ENCODE measurements at places on chromosomes 1 and 21. TPM values are rescaled to one million over a fixed set of nuclear protein-coding genes. Genes with fewer than 3 reads are reported as not detected.

DNA sequence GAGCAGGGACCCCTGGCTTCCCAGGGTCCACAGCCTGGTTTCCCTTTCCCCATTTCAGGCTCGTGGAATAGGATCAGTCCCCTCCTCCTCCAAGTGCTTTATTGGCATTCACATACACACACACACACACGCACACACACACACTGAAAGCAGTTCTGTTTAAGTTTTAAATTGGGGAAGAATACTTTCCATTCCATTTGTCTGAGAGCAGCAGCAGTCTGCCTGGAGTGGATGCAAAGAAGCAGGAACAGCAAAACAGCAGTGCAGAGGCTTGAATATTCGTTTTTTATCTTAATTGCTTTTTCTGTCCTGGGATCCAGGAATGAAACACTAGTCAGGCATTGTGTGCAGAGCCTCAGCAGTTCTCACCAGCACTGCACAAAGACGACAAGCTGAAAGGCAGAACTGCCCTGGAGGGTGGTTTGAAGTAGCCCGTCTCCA lies 7.1 kb downstream of the CYB561D1 start:
- peaks cover 4% of the 10 kb centered on the region for H3K4me1 ChIP-seq
- H3K27ac ChIP-seq: no peak overlapping the region
- no peak overlapping the region for H3K4me3 ChIP-seq
- H3K36me3 ChIP-seq: peaks cover 11% of the 10 kb centered on the region
- H3K27me3 ChIP-seq: no peaks in the 10 kb centered on the region
- DNase-seq: no peak

- no peaks in the 10 kb centered on the region for H3K36me3 ChIP-seq
- no peaks in the 10 kb centered on the region for H3K27me3 ChIP-seq
- no peaks in the 10 kb centered on the region for H3K4me1 ChIP-seq
- DNase-seq: no peak
Measured at GRCh38 chr1:228304766-228305395, 97.0 kb downstream of the OBSCN start.

NCF2 gene
- total RNA-seq: 8.7 TPM

- H3K27ac ChIP-seq: no peak overlapping the region
- H3K4me3 ChIP-seq: no peak overlapping the region
- DNase-seq: no peak
- no peaks in the 10 kb centered on the region for H3K27me3 ChIP-seq
- no peaks in the 10 kb centered on the region for H3K36me3 ChIP-seq
Measured at GRCh38 chr1:209720326-209720725, 15.7 kb downstream of the HSD11B1 start.

DNA sequence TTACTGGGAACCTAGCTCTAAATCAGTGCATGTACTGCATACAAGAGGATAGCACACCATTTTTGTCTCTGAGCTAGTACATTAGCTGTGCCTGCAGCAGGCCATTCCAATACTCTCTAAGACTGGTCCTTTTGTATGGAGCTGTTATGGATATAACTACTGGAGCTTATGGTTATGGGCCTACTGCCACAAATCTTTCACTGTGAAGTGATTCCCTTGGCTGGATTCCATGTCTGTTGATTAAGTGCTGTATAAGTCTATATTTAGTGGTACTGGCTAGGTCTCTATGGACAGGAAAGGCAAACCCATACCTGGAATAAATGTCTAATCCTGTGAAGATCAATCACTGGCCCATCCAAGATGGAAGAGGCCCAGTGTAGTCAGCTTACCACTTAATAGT lies 12.0 kb downstream of the ZFYVE9 start:
- H3K36me3 ChIP-seq: peaks cover 1% of the 10 kb centered on the region
- H3K4me1 ChIP-seq: peaks cover 19% of the 10 kb centered on the region
- no peak overlapping the region for H3K27ac ChIP-seq
- H3K27me3 ChIP-seq: no peaks in the 10 kb centered on the region
- DNase-seq: no peak
- H3K4me3 ChIP-seq: no peak overlapping the region

GRCh38 chr1:175540896-175541645 lies 202.3 kb downstream of the TNR start:
- H3K4me3 ChIP-seq: no peak overlapping the region
- H3K27ac ChIP-seq: no peak overlapping the region
- H3K36me3 ChIP-seq: no peaks in the 10 kb centered on the region
- H3K4me1 ChIP-seq: peaks cover 15% of the 10 kb centered on the region
- DNase-seq: no peak
- H3K27me3 ChIP-seq: no peaks in the 10 kb centered on the region

- peaks cover 5% of the 10 kb centered on the region for H3K4me1 ChIP-seq
- H3K4me3 ChIP-seq: peak overlapping the region; percentile 73
- H3K27ac ChIP-seq: peak overlapping the region; percentile 50
- H3K27me3 ChIP-seq: no peaks in the 10 kb centered on the region
- DNase-seq: peak; percentile 44
- H3K36me3 ChIP-seq: no peaks in the 10 kb centered on the region
Measured at GRCh38 chr21:17139696-17140095, 373.1 kb upstream of the CXADR start.

- no peak for DNase-seq
- no peaks in the 10 kb centered on the region for H3K4me1 ChIP-seq
- H3K36me3 ChIP-seq: peaks cover 16% of the 10 kb centered on the region
- no peak overlapping the region for H3K27ac ChIP-seq
Measured at GRCh38 chr1:29117381-29117780, 6.3 kb downstream of the TMEM200B start.

- peaks cover 31% of the 10 kb centered on the region for H3K4me1 ChIP-seq
- no peaks in the 10 kb centered on the region for H3K27me3 ChIP-seq
- H3K4me3 ChIP-seq: no peak overlapping the region
- no peak for DNase-seq
- peaks cover 5% of the 10 kb centered on the region for H3K36me3 ChIP-seq
Measured at GRCh38 chr1:17581389-17582123, 42.1 kb downstream of the ARHGEF10L start.

- no peak overlapping the region for H3K27ac ChIP-seq
- no peak overlapping the region for H3K4me3 ChIP-seq
- no peak for DNase-seq
- no peaks in the 10 kb centered on the region for H3K27me3 ChIP-seq
- H3K4me1 ChIP-seq: no peaks in the 10 kb centered on the region
- H3K36me3 ChIP-seq: peaks cover 27% of the 10 kb centered on the region
Measured at GRCh38 chr21:14962217-14962616, 102.6 kb downstream of the NRIP1 start.

DNA sequence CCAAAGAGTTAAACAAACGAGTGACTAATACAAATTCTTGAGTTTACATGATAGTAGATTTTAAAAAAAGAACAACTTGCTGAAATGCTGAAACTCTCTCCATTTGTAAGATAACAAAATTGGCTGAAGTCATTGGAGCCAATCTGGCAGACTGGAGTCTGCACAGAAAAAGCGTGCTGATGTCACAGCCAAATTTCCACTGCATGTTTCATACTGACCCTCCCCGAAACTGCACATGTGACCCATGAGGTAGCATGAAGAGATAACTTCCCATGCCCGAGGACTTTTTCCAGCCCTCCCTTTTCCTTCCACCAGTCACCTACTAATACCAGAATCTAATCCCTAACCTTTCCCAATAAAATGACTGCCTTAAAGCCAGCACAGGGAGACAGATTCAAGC lies 1.2 kb upstream of the LELP1 start:
- H3K27me3 ChIP-seq: peaks cover 34% of the 10 kb centered on the region
- H3K4me3 ChIP-seq: no peak overlapping the region
- no peaks in the 10 kb centered on the region for H3K36me3 ChIP-seq
- DNase-seq: no peak
- no peaks in the 10 kb centered on the region for H3K4me1 ChIP-seq

DNA sequence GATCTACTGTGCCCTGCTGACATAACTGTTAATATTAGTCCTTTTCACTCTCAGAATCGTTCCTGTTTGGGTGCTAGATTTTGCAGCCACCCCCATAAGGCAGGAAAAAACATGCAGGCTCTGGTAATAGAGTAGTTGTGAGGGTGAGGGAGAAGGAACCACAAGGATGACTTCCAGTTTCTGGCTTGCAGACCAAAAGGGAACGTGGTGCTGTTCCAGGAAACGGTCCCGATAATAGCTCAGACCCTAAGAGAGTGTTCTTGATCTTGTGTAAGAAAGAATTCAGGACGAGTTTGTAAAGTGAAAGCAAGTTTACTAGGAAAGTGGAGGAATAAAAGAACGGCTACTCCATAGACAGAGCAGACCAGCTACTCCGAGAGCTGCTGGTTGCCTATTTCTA lies 50.7 kb upstream of the RHOU start:
- no peak for DNase-seq
- H3K4me1 ChIP-seq: no peaks in the 10 kb centered on the region
- no peaks in the 10 kb centered on the region for H3K36me3 ChIP-seq

DNA sequence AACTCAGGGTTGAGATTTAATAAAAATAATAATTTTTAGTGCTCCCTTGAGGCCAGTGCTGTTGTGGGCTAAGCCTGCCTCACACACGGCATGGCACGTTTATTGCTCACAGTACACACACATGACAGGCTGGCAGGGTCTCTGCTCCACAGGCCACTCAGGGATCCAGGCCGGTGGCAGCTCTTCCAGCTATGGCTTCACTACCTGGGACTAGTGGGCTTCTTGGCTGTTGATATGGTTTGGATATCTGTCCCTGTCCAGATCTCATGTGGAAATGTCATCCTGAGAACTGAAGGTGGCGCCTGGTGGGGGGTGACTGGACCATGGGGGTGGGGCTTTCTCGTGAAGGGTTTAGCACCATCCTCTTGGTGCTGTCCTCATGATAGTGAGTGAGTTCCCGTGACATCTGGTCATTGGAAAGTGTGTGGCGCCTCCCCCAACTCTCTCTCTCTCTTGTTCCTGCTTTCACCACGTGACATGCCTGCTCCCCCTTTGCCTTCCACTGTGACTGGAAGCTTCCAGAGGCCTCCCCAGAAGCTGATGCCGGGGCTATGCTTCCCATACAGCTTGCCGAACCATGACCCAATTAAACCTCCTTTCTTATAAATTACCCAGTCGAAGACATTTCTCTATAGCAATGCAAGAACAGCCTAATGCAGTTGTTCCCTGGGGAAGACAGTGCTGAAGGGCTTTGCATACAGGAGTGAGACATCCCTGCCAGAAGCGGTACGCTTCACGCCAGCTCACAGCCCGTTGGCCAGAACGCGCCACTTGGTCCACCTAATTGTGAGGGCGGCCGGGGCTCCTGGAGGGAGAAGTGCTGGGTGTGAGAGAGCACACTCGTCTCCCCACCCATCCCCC lies 226.9 kb upstream of the C1orf174 start:
- DNase-seq: no peak
- H3K36me3 ChIP-seq: peaks cover 6% of the 10 kb centered on the region
- H3K27ac ChIP-seq: no peak overlapping the region
- no peaks in the 10 kb centered on the region for H3K4me1 ChIP-seq

DNA sequence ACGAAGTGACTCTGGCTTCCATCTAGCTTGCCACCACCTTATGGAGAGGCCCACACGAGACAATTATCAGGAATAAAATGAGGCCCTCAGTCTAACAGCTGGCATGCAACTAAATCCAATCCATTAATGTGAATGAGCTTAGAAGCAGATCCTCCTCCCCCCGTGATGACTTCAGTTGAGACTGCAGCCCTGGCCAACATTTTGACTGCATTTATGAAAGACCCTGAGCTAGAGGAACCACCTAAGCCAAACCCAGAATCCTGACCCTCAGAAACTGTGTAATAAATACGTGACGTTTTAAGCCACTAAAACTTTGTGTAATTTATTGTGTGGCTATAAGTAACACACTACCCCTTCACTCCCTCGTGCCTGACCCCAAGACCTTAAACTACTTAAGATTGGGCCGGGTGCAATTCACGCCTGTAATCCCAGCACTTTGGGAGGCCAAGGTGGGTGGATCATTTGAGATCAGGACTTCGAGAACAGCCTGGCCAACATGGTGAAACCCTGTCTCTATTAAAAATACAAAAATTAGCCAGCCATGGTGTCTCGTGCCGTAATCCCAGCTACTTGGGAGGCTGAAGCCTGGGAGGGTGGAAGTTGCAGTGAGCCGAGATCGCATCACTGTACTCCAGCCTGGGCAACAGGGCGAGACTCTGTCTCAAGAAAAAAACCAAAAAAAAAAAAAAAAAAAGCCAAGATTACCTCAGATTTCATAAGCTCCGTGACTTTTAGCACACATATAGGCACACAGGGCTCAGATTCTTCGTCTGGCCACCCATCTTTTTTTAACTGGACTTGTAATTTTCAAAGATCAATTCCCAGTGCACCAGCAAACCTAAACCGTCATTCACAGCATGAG lies 72.5 kb downstream of the ENAH start:
- DNase-seq: no peak
- no peaks in the 10 kb centered on the region for H3K27me3 ChIP-seq
- H3K4me1 ChIP-seq: peaks cover 22% of the 10 kb centered on the region
- no peak overlapping the region for H3K27ac ChIP-seq

All from MCF 10A (cell line).